ENCODE measurements at places on chromosomes 11 and 22.

GRCh38 chr22:23598805-23599518, 18.9 kb upstream of the IGLL1 start:
- DNase-seq, result no peak

DNA sequence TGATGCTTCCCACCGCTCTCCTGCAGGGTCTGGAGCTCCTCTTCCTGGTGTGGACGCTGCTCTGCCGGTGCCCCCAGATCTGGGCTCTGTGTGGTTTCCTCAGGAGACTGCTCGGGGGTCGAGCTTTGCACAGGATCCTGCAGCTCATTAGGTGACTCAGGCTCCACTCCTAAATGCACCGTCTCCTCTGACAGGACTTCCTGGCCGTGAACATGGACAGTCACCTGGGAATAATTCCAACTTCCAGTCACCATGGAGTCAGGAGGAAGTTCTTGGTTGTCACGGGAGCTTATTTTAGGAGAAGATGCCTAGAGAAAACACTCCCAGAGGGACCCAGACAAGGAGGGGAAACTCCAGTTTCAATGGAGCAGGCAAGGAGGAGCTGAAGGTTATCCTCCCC, 11.9 kb downstream of the ZNF202 start:
- DNase-seq, result no peak

DNA sequence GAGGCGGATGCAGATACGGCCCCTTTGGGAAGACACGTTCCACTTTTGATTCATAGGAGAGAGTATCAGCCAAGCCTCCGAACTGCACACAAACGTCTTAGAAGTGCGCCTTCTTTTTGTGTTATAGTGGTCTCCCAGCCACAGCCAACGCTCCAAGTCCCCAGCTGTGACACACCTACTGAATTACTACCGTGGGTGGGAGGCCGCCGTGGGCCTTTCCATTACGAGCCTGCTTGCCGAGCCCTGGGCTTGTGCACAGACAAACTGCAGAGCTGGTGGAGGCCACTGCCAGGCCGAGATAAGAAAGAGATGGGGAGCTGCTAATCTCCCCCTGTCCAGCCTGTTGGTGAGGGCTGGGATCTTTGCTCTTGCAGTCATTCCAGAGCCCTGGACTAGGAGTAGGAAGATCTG, 761 bp downstream of the HMBS start:
- no peak for DNase-seq

GRCh38 chr11:117972629-117973502, 13.3 kb upstream of the IL10RA start:
- DNase-seq, result no peak

GRCh38 chr11:8355416-8355742, 91.7 kb upstream of the LMO1 start:
- DNase-seq, result no peak

DNA sequence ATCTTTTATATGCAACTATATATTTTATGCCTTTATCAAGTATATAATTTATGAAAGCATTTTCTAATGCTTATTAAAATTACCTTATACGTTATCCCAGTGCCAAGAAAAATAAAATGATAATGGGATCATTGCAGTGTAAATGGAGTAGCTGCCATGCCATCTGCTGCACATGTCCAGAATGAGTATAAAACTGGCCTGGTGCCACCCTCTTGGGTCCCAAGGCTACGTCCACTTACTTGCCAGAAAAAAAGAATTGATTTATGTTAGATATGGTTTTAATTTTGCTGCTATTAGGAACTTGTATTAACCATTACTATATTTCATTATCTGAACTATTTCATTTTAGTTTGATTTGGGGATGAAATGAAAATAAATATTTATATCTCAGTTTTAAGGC, 1127.1 kb upstream of the CNTN5 start:
- no peak for DNase-seq

All from AG09309 (cell line).